ENCODE measurements at places on chromosomes 6 and 20.

- H3K4me3 ChIP-seq, result no peak overlapping the region
- no peak for DNase-seq
- no peak overlapping the region for H3K27ac ChIP-seq
- H3K27me3 ChIP-seq, result no peaks in the 10 kb centered on the region
- no peaks in the 10 kb centered on the region for H3K4me1 ChIP-seq
- no peaks in the 10 kb centered on the region for H3K36me3 ChIP-seq
Observed at GRCh38 chr20:49385465-49385864, 97.0 kb downstream of the KCNB1 start.

GRCh38 chr20:37007898-37008649 is 56.6 kb upstream of the SAMHD1 start:
- H3K27me3 ChIP-seq, result no peaks in the 10 kb centered on the region
- no peak overlapping the region for H3K4me3 ChIP-seq
- no peak overlapping the region for H3K27ac ChIP-seq

- no peaks in the 10 kb centered on the region for H3K4me1 ChIP-seq
- no peaks in the 10 kb centered on the region for H3K27me3 ChIP-seq
Observed at GRCh38 chr6:87623248-87623647, 33.3 kb downstream of the ORC3 start.

- no peaks in the 10 kb centered on the region for H3K27me3 ChIP-seq
- no peak for DNase-seq
- no peak overlapping the region for H3K4me3 ChIP-seq
- no peaks in the 10 kb centered on the region for H3K36me3 ChIP-seq
- no peak overlapping the region for H3K27ac ChIP-seq
Observed at GRCh38 chr20:15061955-15062354, 724.5 kb upstream of the FLRT3 start.

DNA sequence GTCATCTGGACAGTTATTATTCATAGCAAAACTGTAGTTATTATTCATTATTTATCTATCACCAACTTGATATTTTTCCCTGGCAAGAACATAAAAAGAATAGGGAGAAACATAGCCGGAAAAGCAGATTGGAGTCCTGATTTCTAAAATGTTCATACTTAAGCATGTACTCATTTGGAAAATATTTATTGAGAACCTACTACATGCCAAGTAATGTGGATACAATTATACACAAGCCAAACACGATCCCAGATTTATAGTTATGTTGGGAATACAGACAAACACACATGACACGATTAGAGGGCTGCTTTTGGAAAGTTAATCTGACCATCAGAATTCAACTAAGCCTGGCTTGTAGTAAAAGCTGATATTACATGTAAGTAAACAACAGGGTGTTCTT is 30.7 kb downstream of the ARHGAP18 start:
- DNase-seq, result no peak
- H3K4me3 ChIP-seq, result no peak overlapping the region
- peaks cover 48% of the 10 kb centered on the region for H3K4me1 ChIP-seq

DNA sequence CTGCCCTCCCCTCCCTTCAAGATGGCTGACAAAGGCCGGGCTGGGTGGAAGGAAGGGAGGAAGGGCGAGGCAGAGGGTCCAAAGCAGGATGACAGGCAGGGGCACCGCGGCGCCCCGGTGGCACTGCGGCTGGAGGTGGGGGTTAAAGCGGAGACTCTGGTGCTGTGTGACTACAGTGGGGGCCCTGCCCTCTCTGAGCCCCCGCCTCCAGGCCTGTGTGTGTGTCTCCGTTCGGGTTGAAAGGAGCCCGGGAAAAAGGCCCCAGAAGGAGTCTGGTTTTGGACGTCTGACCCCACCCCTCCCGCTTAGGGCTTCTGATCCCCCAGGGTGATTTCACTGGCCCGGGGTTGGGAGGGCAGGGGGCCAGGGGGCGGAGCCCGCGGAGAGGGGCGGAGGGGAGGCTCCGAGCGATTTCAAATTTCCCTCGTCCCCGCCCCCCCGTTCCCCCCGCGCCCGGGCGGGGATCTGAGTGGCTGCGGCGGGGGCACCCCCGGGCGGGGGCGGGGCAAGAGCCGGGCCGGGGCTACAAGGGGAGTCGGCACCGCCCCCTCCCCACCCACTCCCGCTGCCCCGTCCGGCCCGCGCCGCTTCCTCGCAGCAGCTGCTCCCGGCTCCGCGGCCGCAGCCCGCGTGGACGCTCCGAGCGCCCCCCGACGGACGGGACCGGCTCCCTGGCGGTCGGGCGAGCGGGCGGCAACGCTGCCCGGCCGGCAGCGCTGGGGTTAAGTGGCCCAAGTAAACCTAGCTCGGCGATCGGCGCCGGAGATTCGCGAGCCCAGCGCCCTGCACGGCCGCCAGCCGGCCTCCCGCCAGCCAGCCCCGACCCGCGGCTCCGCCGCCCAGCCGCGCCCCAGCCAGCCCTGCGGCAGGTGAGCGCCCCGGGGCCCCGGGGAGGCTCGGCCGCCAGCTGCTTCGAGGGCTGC is at the start of gene DNMT3B:
TSS of gene DNMT3B (plus strand) at position 555 of the 923 bp plus-strand sequence. CDS start 17,939 bp downstream, outside the sequence.
- H3K4me3 ChIP-seq, result peak within 1 kb of the TSS; percentile 93
- peak within 1 kb of the TSS; percentile 48 for H3K27ac ChIP-seq
- H3K27me3 ChIP-seq, result no peaks in the 10 kb centered on the region
- H3K4me1 ChIP-seq, result peaks cover 32% of the 10 kb centered on the region
- H3K36me3 ChIP-seq, result peaks cover 7% of the 10 kb centered on the region
- peak; percentile 61 for DNase-seq

DNA sequence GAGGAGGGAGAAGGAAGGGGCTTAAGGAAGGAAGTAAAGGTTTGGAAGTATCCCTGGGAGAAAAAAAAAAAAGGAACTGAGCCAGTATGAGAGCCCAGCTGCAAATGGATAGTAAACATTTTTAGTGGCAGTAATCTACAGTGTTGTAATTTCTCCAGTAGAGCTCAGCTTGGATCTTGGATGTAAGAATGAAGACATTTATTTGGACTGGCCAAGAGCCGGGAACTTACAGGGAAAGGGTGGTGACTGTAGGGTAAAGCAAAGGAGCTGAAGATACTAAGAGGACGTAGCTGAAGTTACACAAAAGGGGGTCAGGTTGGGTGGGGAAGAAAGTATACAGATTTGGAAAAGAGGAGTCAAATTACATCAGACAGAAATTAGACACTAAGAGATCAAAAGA is 13.5 kb downstream of the EEF1E1 start:
- H3K27ac ChIP-seq, result no peak overlapping the region
- peaks cover 51% of the 10 kb centered on the region for H3K36me3 ChIP-seq
- H3K27me3 ChIP-seq, result no peaks in the 10 kb centered on the region
- H3K4me3 ChIP-seq, result no peak overlapping the region
- DNase-seq, result no peak
- H3K4me1 ChIP-seq, result peaks cover 28% of the 10 kb centered on the region

DNA sequence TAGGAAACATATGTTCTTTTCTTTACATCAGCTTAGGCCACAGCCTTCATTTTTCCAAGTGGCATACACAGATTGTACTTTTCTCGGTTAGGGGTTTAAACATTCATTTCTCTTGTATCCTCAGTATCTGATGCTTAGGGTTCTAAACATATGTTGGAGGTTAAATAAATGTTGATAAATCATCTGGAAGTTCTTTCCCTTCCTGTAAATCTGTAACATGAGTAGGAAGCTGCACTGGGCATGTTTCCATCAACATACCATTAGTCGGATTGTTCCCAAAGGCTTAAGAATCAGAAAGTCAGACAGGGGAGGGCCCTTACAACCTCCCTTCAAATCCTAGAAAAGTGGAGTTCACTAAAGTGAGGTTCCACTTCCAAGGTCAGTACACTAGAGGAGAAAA is 54.8 kb upstream of the BCLAF1 start:
- no peak overlapping the region for H3K27ac ChIP-seq
- 0 out of 2 replicates have a peak, but pooled peaks cover 3% of the 10 kb centered on the region for H3K27me3 ChIP-seq
- DNase-seq, result no peak
- H3K4me3 ChIP-seq, result no peak overlapping the region
- H3K4me1 ChIP-seq, result no peaks in the 10 kb centered on the region

DNA sequence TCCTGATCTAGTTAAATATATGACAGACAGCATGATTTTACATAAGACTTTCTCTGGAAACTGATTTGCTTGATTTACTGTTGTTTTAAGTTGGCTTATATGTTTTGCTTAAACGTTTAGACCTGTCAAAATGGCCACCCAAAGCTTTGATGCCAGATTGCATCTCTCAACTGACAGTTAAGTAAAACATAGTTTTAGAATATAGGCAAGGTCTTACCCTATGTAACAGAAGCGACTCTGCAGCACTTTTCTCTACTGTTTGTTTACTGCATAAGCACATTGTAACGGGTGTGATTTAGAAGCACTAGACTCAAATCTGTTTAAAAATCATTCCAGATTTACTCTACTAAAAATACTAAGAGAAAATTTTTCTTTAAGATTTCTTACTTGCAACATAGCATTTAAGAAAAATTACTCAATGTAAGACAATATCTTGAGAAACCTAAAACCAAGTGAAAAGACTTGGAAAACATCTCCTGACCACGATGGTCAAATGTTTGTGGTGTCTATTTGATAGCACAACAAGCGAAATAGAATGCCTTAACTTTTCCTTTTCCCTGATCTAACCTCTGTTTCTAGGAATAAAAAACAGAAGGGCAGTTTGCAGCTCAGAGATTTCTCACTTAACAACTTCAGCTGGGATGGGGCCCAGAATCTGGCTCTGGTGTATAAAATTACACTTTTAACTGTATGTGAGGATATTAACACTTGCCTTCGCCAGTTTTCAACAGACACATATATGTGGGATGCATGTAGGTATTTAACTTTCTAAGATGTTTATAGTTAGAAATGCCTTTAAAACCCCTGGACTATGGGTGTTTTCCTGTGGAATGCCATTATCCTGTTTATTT is 47.4 kb downstream of the AIG1 start:
- no peaks in the 10 kb centered on the region for H3K36me3 ChIP-seq
- H3K27me3 ChIP-seq, result no peaks in the 10 kb centered on the region
- H3K4me3 ChIP-seq, result no peak overlapping the region
- no peak for DNase-seq
- H3K4me1 ChIP-seq, result no peaks in the 10 kb centered on the region
